ENCODE measurements at places on chromosomes 13 and 19.

DNA sequence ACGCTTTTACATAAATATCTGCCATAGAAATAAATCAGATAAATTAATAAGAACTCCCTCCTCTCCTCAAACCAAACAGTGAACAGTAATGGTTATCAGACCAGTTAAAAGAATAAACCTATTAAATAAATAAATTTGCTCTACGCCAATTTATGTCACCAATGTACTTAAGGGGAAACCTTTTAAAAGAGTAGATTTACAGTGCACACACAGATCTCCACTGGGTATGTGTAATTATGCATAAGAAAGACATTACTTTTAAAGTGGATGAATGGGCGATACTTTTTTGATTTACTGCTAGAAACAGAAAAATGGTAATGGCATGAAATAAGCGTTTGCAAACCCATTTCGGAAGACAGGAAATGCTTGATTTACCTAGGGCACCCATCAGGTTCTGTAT lies 34.9 kb upstream of the C19orf12 start:
- DNase-seq, result no peak

GRCh38 chr19:1253514-1254080 lies 5.2 kb downstream of the MIDN start:
- DNase-seq, result no peak

GRCh38 chr13:73739394-73739793 lies 394.8 kb downstream of the KLF12 start:
- DNase-seq, result no peak

- no peak for DNase-seq
These were observed 503.1 kb downstream of the FOXO1 start for GRCh38 chr13:40163066-40164000.

DNA sequence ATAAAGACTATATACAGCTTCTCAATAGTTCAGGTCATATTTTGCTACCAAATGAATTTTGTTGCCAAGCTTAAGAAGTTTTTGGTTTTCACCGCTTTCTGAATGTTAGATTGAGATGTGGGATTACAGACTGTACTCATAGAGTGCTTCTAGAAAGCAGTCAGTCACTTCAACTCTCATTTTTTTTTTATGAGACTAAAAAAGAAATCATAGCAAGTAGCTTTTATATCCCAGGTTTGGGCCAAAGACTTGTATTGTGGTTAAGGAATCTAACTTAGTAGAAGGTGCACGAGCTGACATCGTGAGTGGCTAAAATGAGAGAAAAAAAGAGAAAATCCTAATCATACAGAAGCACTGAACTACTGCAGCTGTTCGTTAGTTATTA lies 2.2 kb upstream of the USPL1 start:
- DNase-seq, result no peak

DNA sequence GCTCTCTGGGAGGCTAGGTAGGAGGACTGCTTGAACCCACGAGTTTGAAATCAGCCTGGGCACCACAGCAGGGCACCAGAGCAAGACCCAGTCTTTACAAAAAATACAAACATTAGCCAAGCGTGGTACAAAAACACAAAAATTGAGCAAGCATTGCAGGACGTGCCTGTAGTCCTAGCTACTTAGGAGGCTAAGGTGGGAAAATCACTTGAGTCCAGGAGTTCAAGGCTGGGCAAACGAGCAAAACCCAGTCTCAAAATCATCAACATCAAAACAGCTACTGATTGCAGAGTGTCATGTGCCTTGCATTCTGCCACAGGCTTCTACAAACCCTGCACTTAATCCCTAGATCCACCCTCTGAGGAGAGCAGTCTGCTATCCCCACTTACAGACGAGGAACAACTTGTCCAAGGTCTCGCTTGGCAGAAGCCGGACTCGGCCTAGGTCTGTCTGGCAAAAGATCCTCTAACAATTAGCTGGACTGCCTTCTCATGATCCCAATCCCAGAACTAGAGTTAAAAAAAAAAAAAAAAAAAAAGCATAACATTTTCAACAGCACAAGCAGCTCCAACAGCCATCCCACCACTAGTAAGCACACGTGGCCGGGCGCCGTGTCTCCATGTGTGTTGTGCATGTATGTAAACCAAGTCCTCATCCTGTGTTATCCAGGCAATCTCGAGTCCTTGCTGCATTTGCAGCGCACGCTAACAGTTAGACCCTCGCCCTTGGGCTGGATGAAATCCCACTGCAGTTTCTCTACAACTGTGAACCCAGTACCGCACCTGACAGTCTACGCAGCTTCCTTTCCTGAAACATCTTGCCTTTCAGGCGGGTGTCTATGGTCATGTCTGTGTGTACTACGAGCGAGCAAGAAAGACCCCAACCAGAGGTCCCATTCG lies 2.0 kb downstream of the PPP6R1 start:
- DNase-seq, result no peak

DNA sequence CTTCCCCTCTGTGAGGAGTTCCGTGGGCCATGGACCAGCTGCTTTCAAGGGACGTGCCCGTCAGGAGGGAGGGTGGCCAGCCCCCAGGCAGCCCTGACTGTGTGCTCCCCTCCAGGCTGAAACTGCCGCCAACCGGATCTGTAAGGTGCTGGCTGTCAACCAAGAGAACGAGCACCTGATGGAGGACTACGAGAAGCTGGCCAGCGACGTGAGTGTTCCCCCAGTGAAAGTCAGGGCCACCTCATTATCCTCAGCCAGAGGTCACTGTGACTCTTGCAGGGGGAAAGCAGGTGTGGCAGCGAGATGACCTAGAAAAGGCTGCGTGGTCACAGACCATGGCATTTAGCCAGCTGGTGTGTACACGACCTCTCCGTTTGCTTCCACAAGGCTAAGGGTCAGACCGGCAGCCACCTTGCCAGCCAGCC lies 29.9 kb downstream of the CAPN12 start:
- DNase-seq, result no peak

DNA sequence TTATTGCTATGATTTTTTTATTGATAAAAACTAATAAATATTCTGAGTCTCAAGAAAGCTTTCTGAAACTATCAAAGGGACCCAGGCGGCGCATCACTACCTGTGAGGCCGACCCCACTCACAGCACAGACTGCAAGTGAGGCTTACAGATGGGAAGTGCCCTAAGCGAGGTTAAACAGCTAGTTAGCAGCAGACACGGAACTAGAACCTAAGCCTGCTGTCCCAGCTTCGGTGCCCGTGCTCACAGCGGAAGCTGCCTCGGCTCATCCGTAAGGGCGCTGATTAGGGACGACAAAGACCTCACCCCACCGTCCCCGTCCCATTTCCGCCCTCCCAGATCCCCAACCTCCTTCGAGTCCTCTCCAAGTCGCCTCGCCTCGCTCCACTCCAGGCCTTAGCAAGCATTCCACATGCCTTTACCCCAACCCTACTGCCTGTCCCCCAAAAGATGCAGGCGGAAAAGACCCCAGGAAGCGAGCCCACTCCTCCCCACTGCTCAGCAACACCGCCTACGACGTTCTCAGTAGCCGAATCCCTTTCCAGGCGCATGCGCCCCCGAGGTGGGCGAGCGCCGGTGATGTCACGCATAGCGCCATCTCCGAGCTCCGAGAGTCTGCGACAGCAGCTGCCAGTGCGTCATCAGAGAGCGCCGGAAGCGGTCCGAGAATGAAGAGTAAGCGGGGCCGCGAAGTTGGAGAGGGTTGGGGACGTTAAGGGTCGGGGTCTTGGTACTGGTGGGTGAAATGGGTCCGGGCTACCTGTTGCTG lies at the start of gene POP4:
Gene POP4, plus strand, starts transcription at position 631 of the 767 bp plus-strand sequence. Its CDS starts 36 bp downstream, at position 667.
- DNase-seq, result peak; percentile 81

- DNase-seq, result no peak
These were observed 18.0 kb downstream of the CLASRP start for GRCh38 chr19:45056831-45057230.

- DNase-seq, result no peak
These were observed 441.5 kb upstream of the PCDH20 start for GRCh38 chr13:61857198-61857597.

- DNase-seq, result peak; percentile 24
These were observed 101.3 kb downstream of the ARHGEF7 start for GRCh38 chr13:111216166-111216960.

- no peak for DNase-seq
These were observed 294.9 kb downstream of the NDFIP2 start for GRCh38 chr13:79775830-79776229.

- DNase-seq, result no peak
These were observed 138.1 kb downstream of the LACC1 start for GRCh38 chr13:44017756-44018309.

- no peak for DNase-seq
These were observed 7.0 kb downstream of the CRYL1 start for GRCh38 chr13:20518660-20519100.

DNA sequence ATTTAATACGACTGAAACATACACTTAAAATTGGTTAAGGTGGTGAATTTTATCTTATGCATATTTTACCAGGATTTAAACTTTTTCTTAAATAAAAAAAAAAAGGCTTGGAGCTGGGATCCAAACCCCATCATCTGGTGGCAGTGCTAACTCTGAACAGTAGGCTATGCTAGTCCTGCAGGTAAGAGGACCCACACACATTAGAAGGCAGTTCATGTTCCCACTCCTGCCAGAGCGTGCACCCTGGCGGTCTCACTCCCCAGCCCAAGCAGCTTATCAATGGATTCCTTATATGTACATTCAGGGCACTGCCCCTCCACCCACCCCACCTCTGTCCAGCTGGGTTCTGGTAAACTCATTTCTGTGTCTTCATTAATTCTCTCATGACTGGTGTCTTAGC lies 31.3 kb upstream of the CEBPA start:
- DNase-seq, result no peak

GRCh38 chr19:291561-292280 lies 518 bp upstream of the PLPP2 start:
- no peak for DNase-seq

DNA sequence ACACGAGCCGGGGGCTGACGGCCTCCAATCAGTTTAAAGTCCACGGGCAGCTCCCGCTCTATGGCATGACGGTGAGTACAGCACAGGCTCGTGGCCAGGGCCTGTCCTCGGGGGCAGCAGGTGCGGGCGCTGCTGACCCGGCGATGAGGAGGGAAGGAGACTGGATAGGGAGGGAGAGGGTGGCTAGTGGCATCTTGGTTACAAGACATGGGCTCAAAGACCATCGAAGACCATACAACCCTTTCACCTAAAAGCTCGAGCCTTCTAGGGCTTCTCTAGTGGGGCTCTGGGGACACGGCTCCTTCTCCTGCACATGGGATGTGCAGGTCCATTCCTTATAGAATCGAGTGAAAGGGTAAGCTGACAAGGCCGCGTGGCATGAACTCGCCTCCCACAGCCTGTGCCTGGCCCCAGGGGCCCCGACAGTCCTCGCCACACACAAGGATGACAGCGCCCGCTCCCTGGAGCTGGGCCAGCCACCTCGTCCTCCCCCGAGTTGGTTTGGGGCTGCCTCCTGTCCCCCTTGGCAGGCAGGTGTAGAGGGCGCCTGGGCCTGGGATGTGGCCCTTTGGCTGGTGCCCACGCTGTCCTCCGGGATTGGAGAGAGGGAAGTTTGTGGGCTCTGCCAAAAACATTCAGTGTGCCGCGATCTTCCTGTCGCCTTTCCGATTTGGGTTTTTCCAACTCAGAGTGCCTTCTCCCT lies 137.6 kb downstream of the STK24 start:
- DNase-seq, result no peak

GRCh38 chr19:47124937-47125668 lies 5.5 kb upstream of the SAE1 start:
- no peak for DNase-seq

- DNase-seq, result no peak
These were observed 32.6 kb downstream of the CELF5 start for GRCh38 chr19:3257071-3257470.

GRCh38 chr19:5974721-5975387 lies 3.1 kb downstream of the RANBP3 start:
- no peak for DNase-seq

GRCh38 chr13:23467932-23468278 lies 34.4 kb upstream of the SACS start:
- DNase-seq, result no peak

- no peak for DNase-seq
These were observed 59.8 kb downstream of the AP1M1 start for GRCh38 chr19:16257509-16258002.

DNA sequence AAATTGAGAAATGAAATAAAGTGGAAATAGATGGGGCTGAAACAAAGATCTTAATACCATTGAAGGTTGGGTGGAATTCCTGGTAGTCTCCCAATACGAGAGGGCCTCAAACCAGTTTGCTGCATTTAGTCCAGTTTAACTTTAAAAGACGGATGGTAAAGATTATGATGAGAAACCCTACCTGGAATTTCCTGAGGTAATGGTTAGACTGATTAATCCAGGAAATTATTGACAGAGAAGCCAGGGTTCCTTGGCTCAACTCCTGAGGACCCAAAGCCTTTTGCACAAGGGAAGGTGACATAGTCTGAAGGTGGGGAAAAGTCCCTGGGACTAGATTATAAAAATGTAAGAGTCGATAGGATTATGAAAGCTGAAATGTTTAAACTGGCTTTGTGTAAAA lies 133.2 kb upstream of the SLITRK5 start:
- DNase-seq, result no peak

DNA sequence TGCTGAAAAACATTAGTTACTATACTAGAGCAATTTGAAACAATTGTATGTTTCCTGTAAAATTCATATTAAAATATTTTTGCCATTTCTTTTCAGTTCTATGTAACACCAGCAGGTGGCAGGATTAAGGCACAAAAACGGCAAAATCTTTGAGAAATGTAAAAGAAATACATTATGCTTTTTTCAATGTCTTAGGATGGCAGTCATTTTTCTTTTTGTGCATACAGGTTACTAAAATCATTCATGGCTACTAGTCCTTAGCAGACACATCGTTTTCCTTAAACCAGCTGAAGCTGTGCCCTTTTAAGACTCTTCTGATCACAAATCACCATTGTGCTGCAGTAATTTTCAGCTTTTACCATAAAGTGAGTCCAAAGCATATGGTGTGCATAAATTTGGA lies 800.7 kb upstream of the SLITRK5 start:
- DNase-seq, result no peak

DNA sequence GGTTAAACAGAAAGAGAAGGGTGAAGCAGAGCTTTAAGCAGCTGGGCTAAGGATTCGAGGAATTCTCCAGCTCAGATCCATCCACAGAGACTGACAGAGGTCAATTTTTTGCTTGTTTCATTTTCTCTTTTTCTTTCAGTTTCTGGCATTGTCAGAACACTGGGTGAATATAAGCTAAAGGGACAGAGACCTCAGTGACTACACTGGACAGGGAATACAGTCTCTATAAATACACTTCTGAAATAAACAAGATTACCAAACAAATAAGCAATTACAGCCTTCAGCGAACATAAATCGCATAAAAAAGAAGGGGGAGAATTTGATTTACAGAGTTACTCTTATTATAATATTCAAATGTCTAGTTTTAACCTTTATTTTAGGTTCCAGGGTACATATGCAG lies 3.7 kb upstream of the ZNF441 start:
- DNase-seq, result no peak

- DNase-seq, result no peak
These were observed 131.8 kb downstream of the IRS2 start for GRCh38 chr13:109654341-109655205.

All from cerebellar nuclear complex (tissue), 1 donor.